HCT116 (cell line): ENCODE measurements at places on chromosomes 2 and 18.

DNA sequence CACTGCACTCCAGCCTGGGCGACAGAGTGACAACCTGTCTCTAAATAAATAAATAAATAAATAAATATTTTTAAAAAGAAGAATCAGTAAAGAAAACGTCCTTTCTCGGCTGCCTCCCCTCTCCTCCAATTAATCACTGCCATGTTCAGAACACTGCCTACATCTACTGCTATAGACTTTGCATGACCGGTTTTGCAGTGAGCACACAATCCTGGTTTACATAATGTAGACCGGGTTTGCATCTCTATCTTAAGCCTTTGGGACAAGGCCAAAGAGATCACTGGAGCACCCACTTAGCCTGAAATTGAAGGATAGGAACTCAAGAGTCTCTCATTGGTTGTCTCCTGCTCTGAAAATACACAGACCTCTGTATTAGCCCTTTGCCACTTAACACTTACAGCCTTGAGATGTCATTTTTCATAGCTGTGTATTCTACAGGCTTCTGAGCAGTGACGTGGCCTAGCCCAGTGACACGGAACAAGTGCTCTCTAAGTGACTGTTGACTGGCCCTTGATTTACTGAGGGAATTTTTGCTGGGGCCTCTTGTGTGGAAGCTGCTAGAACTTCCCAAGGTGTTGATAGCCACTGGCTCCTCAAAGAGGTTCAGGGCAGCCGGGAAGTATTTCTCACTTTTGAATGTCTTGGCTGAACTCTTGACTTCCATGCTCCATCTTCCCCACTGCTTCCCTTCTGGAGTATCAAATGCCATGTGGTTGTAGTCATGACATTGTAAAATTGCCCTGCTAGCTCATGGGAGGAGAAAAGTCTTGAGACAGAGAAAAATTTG, 45.3 kb upstream of the CCBE1 start:
- DNase-seq = no peak
- H3K4me1 ChIP-seq = no peaks in the 10 kb centered on the region
- no peaks in the 10 kb centered on the region for H3K27me3 ChIP-seq
- no peak overlapping the region for H3K4me3 ChIP-seq
- no peaks in the 10 kb centered on the region for H3K36me3 ChIP-seq

DNA sequence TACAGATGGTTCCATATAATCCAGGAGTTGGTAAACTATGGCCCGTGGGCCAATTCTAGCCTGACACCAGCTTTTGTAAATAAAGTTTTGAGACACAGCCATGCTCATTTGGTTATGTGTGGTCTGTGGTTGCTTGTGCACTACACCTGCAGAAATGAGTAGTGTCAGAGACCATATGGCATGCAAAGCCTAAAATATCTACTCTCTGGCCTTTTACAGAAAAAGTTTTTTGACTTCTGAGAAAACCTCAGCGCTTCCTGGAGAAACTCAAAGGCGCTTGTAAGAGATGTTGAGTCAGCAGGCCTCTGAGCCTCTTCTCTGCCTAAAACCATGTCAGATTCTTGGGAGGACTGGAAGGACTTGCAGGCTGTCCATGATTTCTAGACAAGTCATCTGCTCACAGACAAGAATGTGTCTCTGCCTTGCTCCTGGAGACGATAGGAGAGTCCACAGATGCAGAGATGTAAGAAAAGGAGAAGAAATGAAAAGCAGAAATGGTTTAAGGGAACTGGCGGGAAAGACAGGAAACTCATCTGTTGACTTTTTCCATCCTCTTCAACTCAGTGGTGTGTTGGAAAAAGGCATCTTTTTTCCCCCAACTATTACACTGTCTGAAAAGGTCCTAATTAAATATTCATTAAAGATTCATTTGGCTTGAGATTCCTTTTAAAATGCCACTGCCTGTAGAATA, 5.2 kb downstream of the TTC39C start:
- H3K4me3 ChIP-seq = no peak overlapping the region
- DNase-seq = no peak
- no peaks in the 10 kb centered on the region for H3K36me3 ChIP-seq
- H3K27me3 ChIP-seq = no peaks in the 10 kb centered on the region
- H3K4me1 ChIP-seq = peaks cover 9% of the 10 kb centered on the region; the same call in 1 of the 2 replicates
- no peak overlapping the region for H3K27ac ChIP-seq

DNA sequence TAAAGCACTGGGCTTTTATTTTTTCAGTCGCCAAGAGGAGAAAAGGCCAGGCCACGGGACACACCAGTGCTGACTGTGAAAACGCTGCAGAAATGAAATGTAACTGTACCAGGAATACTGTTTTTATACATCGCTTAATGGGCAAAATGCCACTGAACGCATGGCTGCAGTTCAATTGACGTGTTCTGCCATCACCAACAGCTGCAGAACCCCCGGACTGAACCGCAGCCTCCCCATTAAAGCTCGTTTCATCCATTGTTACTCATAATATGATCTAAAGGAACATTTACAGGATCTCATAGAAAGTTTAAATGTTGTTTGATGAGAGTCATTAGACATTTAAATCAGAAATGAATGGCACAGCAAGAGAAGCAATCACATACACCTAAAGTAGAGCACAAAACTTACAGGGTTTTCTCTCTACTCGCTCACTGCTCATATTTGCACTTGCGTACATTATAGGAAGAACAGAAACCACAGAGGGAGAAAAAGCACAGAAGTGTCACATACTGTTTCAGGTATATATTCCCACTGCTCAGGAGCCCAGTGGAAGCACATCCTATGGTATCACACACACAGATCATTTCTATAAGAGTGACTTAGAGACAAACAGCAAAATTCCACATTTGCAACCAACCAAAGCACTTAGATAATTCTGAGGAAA, 35.3 kb downstream of the TCF4 start:
- H3K36me3 ChIP-seq = no peaks in the 10 kb centered on the region
- DNase-seq = no peak
- H3K4me3 ChIP-seq = no peak overlapping the region
- no peaks in the 10 kb centered on the region for H3K4me1 ChIP-seq

DNA sequence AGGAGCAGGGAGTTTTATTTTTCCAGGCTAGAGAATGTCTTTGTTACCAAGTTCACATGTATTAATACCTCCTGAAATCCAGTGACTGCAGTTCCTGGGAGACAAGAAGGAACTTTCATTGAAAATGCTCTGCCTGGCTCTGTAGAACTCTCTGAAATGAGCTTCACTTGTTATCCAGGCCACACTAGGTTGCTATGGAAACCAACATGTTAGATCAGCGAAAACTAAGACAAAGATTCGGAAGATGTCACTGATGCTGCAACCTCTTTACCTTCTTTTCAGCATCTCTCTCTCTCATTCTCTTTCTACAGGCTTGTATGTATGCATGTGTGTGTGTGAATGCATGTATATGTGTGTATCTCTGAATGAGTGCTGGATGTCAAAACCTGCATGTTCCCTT, 218.5 kb downstream of the TRIB2 start:
- H3K4me1 ChIP-seq = no peaks in the 10 kb centered on the region
- H3K36me3 ChIP-seq = no peaks in the 10 kb centered on the region
- no peak for DNase-seq
- H3K4me3 ChIP-seq = no peak overlapping the region
- H3K27ac ChIP-seq = no peak overlapping the region

DNA sequence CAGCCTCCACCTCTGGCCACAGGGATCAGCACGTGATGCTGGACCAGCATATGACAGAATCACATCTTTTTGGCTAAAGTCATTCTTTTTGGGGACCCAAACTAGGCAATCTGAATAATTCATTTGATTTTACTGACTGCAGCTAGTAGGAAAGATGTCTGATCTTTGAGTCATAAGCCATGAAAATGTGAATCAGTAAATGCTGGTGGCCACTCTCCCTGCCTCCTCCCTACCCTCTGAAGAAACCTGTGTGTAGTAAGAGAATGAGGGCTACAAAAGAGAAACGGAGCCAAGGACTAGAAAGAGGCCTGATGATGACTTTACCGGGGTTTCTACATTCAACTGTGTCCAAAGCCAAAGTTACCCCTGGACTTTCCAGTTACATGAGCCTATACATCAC, 10.1 kb upstream of the LRPPRC start:
- no peaks in the 10 kb centered on the region for H3K4me1 ChIP-seq
- H3K27ac ChIP-seq = no peak overlapping the region
- DNase-seq = no peak
- H3K27me3 ChIP-seq = peaks cover 12% of the 10 kb centered on the region; the same call in 1 of the 2 replicates
- H3K36me3 ChIP-seq = no peaks in the 10 kb centered on the region
- no peak overlapping the region for H3K4me3 ChIP-seq

DNA sequence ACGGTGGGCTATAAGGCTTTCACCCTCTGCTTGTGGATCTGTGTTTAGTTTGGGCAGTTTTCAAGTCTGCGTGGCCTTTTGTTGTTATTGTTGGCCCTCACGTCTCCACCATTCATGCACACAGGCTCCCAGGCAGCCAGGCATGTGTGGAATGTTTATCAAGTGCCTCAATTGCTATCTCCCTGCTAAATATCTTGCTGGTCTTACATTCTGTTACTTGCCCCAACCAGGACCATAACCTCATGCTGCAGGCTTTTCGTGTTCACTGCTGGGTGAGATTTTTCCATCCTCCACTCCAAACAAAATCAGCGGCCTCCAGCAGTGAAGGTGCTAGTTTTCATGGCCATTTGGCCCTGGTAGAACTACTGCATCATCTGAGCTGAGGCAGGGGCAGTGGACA, 63.0 kb upstream of the DSC1 start:
- H3K4me1 ChIP-seq = peaks cover 31% of the 10 kb centered on the region
- no peaks in the 10 kb centered on the region for H3K27me3 ChIP-seq
- H3K36me3 ChIP-seq = no peaks in the 10 kb centered on the region
- H3K4me3 ChIP-seq = no peak overlapping the region
- DNase-seq = no peak

- no peaks in the 10 kb centered on the region for H3K36me3 ChIP-seq
- DNase-seq = no peak
- H3K27me3 ChIP-seq = no peaks in the 10 kb centered on the region
- no peak overlapping the region for H3K4me3 ChIP-seq
- peaks cover 3% of the 10 kb centered on the region; the same call in 1 of the 2 replicates for H3K4me1 ChIP-seq
Measured at GRCh38 chr18:36714476-36714875, 114.3 kb downstream of the TPGS2 start.

GRCh38 chr18:8839281-8839680, 133.9 kb downstream of the MTCL1 start:
- H3K36me3 ChIP-seq = no peaks in the 10 kb centered on the region
- no peak overlapping the region for H3K27ac ChIP-seq
- no peak overlapping the region for H3K4me3 ChIP-seq
- DNase-seq = no peak
- H3K27me3 ChIP-seq = no peaks in the 10 kb centered on the region

- no peak for DNase-seq
- H3K27me3 ChIP-seq = no peaks in the 10 kb centered on the region
- no peaks in the 10 kb centered on the region for H3K36me3 ChIP-seq
- no peaks in the 10 kb centered on the region for H3K4me1 ChIP-seq
Measured at GRCh38 chr2:189951791-189952535, 110.6 kb downstream of the MSTN start.

- H3K27ac ChIP-seq = peak overlapping the region; percentile 57
- H3K27me3 ChIP-seq = no peaks in the 10 kb centered on the region
- no peaks in the 10 kb centered on the region for H3K36me3 ChIP-seq
- peaks cover 14% of the 10 kb centered on the region for H3K4me1 ChIP-seq
- no peak for DNase-seq
- H3K4me3 ChIP-seq = peak overlapping the region; percentile 90
Measured at GRCh38 chr2:171522788-171523087, 464 bp downstream of the CYBRD1 start.

DNA sequence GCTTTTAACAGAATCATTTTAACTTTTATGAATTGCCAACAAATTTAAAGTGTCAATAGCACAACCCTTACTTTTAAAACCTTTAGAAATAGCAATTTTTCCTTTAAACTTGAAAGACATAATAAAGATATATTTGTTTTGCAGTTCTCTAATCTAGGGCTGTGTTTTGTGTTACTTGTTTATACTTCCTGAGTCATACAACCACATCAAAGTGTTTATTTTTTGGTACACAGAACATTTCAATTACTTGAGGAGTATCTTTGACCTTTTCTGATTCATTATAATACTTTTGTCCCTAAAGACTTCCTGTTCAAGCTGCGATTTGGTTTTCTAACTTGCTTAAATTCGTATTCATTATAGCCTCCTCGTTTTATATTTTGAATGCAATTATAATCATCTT, 21.8 kb downstream of the TYW5 start:
- no peak for DNase-seq
- no peaks in the 10 kb centered on the region for H3K27me3 ChIP-seq
- H3K4me1 ChIP-seq = peaks cover 12% of the 10 kb centered on the region
- no peak overlapping the region for H3K27ac ChIP-seq
- peaks cover 8% of the 10 kb centered on the region for H3K36me3 ChIP-seq

DNA sequence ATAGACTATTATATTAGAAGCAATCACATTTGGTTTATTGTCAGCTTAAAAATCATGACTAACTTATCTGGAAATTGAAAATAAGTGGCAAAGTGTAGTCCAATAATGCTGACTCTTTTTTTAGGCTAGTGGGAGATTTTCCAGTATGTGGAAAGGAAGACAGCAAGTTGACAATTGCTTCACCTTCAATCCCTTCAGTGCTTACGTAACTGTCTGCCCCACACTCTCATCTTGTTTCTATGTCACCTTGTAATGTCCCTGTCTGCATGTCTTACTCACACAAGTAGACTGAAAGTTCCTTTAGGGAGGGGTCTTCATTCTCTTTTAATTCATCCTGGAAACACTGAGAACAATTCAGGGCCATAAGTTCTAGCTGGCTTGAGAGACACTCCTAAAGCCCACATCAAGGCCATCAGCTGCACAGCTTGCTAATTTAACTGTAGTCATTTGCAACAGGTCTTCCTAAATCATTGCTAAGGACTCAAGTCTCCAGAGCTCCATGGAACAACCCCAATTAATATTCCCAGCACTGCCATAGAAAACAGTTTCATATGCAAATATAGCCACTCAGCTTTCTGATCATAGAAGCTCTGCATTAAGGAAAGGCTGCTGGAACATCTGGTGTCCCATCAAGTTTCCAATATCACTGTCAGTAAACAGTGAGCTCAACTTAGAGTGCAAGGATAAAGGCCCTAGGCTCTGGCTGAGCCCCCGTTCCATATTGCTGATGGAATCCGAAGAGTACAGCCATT, 230.5 kb downstream of the ETAA1 start:
- no peaks in the 10 kb centered on the region for H3K4me1 ChIP-seq
- no peak overlapping the region for H3K27ac ChIP-seq
- no peak overlapping the region for H3K4me3 ChIP-seq
- peaks cover 3% of the 10 kb centered on the region; the same call in 1 of the 2 replicates for H3K27me3 ChIP-seq
- DNase-seq = no peak

DNA sequence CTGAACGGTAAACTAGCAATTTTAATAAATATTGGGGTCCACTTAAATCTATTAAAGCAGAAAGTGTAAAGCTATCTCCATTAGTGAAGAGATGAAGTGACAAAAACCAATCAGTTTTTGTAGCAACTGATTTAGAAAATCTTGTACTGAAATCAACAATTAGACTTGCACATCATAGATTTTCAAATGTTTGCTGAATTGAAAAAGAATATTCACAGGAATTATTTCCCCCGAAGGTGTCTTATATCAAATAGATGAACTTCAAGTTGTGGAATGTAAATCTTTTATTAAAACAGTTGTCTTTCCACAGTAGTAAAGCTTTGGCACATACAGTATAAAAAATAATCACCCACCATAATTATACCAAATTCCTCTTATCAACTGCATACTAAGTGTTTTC, 48.7 kb downstream of the ATIC start:
- H3K27me3 ChIP-seq = no peaks in the 10 kb centered on the region
- H3K36me3 ChIP-seq = peaks cover 11% of the 10 kb centered on the region
- DNase-seq = no peak
- H3K4me1 ChIP-seq = no peaks in the 10 kb centered on the region
- H3K27ac ChIP-seq = no peak overlapping the region
- no peak overlapping the region for H3K4me3 ChIP-seq

- peaks cover 15% of the 10 kb centered on the region; the same call in 1 of the 2 replicates for H3K4me1 ChIP-seq
- no peak for DNase-seq
- H3K27me3 ChIP-seq = peaks cover 8% of the 10 kb centered on the region; the same call in 1 of the 2 replicates
- no peak overlapping the region for H3K27ac ChIP-seq
- H3K4me3 ChIP-seq = no peak overlapping the region
Measured at GRCh38 chr18:22165603-22166068, 3.8 kb upstream of the GATA6 start.

GRCh38 chr18:11148680-11149440, 509 bp downstream of the PIEZO2 start:
- H3K4me3 ChIP-seq = no peak overlapping the region
- H3K27ac ChIP-seq = no peak overlapping the region
